ENCODE measurements at places on chromosomes 2 and 18. TPM values are rescaled to one million over a fixed set of nuclear protein-coding genes. Genes with fewer than 3 reads are reported as not detected.

The PSTPIP2 gene
- total RNA-seq, result 1.8 TPM

The TPO gene
- 72.1 TPM for total RNA-seq

DNA sequence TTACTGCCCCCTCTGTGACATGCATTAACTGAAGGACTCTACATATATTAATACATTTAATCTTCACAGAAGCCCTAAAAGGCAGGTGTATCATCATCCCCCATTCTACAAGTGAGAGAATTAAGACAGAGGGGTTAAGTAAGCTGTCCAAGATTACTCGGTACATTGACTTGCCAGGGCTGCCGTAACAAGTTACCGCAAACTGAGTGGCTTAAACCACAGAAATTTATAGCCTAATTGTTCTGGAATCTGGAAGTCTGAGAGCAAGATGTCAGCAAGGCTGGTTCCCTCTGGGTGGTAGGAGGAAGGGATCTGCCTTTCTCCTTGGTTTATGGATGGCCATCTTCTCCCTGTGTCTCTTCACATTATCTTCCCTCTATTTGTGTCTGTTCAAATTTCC is 605.5 kb downstream of the EPHA4 start:
- DNase-seq, result no peak

DNA sequence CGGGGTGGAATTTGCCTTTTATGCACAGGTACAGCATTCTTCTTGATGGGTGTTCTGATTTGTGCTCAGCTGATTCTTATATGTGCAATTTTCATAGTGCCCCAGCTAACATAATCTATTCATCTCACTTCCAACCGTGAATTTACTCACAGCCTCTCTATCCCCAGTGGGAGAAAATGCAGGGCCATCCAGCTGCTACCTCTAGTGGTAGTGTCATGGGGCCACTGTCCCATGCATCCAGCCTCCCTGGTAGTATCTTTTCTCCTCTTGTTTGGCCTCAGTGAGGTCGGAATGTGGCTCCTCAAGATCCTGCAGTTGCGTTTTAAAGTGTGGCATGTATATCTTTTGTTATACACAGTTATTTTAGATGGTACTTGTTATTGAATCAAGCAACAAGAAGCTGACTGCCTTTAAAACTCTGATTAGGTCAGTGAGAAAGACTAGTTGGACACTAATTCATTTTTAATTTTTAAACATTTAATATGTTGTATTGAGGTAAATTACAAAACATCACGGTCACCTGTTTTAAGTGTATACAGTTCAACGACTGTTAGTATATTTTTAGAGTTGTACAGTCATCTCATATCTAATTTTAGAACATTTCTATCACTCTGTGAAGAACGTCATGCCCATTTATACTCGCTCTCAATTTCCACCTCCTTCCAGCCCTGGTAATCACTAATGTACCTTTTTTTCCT is 67.9 kb upstream of the TXNDC2 start:
- DNase-seq, result no peak

GRCh38 chr2:205998583-205998982 is 87.4 kb downstream of the INO80D start:
- DNase-seq, result no peak

- DNase-seq, result no peak
Measured at GRCh38 chr2:42239289-42239661, 70.1 kb downstream of the EML4 start.

GRCh38 chr2:392926-393280 is 105.0 kb upstream of the ALKAL2 start:
- DNase-seq, result no peak

DNA sequence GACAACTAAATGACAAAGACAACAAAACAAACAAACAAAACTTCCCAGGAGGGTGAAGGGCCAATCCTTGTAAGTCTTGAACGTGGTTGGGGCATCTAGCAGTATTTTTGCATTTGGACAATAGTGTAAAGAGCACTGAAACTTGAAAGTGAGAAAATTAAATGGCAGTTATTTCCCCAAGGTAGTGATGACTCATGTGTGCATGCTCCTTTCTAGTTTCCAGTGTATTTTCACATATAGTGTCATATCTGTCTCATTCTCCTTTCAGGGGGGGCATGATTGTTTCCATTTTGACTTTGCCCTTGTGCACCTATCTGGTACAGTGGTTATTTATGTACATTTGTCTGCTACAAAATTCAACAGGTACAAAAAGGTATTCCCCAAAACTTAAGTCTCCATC is 39.5 kb downstream of the CERS6 start:
- no peak for DNase-seq

DNA sequence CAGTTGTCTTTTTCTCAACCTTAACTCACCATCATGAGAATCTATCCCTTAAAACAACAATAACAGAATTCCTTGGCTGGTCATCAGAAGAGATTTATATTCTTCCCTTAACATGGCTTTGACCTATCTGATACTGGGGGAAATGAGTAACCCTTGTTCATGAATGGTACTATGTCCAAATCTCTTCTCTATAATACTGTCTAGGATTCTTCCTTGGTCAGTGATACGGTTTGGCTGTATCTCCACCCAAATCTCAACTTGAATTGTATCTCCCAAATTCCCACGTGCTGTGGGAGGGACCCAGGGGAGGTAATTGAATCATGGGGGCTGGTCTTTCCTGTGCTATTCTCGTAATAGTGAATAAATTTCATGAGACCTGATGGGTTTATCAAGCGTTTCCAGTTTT is 282.0 kb upstream of the SIX2 start:
- no peak for DNase-seq

GRCh38 chr2:109144721-109145120 is 15.7 kb downstream of the SH3RF3 start:
- no peak for DNase-seq
